CD4-positive, alpha-beta T cell treated with Interleukin-10 for 1 hour (primary cell): ENCODE measurements at places on chromosomes 13 and 19.

GRCh38 chr13:53110181-53110580 is 81.6 kb downstream of the OLFM4 start:
- no peak for DNase-seq

DNA sequence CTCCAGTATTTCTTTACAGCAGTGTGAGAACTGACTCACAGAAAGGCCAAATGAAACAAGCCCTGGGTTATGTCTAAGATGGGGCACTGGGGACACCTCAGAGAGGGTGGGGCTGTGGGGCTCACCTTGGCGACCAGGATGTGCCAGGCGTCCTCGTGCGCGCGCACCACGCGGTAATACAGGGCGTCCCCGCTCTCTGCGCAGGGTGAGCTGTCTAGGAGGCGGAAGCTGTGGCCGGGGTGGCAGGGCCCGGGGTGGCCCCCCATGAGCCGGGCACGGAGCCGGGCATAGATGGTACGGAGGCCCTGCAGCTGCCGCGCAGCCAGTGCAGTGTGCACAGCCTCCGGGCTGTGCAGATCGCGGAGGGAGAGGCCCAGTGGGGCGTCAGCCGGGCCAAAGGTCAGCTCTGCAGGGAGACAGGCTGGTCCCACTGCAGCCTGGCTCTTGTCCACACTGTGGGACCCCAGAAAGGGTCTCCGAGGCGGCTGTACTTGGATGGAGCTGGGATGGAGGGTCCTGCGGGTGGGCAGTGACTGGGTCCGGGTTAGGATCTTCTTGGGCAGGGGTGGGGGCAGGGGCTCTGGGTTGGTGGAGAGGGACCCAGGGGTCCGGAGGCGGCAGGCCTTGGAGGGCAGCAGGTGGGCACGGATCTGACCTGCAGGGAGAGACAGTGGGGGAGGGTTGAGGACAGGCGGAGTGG is 3.4 kb downstream of the PEAK3 start:
- no peak for DNase-seq

DNA sequence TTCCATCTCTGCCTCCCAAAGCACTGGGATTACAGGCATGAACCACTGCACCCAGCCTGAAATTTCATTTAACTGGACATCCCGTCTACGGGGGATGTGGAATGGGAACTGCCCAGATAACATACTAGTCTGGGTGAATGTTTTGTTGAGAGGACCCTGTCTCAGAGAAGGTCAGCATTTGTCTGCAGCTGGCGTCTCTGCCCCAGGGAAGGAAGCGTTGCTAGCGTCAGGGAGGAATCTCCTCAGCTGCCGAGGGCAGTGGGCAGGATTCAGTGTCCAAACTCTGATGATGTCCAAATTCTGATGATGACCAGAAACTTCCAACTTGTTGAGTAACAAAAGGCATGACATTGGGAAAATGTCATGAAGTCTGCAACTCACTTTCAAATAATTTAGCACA is 3.1 kb downstream of the NXNL1 start:
- DNase-seq = no peak

DNA sequence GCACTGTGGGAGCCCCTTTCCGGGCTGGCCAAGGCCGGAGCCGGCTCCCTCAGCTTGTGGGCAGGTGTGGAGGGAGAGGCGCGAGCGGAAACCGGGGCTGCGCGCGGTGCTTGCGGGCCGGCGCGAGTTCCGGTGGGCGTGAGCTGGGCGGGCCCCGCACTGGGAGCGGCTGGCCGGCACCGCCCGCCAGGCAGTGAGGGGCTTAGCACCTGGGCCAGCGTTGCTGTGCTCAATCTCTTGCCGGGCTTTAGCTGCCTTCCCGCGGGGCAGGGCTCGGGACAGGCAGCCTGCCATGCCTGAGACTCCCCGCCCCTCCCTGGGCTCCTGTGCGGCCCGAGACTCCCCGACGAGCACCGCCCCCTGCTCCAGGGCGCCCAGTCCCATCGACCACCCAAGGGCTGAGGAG is 405.2 kb upstream of the PRR20A start:
- no peak for DNase-seq

DNA sequence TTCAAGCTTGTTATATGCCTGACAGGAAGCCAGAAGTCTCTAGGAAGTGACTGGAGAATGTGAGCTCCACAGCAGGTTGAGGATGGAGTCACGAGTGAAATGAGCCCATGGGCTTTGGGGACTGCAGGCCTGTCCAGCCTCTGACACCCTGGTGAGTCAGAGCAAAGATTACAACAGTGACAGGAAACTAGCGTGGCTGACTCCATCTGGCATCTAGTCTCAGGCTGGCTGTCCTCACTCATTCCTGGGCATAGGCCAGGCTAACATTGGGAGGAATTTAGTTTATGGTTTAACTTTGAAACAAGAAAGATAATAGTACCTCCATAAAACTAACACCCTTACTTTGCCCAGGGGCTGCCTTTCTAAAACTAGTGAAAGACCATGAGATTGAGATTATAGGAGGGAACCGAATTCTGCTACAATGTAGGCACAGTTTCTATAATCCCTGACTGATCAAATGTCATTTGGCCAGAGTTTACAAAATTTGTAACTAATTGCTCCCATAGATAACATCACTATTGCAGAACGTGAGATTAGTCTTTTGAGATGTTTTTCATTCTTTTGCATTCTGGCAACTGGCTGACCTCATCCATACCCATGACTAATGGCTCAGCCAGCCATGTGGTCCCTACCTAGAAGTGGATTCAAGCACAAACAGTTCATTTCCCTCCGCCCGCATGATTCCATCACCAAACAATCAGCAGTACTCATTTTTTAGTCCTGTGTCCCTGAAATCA is 28.4 kb downstream of the PSG1 start:
- DNase-seq = no peak

GRCh38 chr13:37443538-37443937 is 155.0 kb downstream of the POSTN start:
- DNase-seq = no peak

- no peak for DNase-seq
Observed at GRCh38 chr13:97577026-97577425, 143.1 kb downstream of the RAP2A start.

DNA sequence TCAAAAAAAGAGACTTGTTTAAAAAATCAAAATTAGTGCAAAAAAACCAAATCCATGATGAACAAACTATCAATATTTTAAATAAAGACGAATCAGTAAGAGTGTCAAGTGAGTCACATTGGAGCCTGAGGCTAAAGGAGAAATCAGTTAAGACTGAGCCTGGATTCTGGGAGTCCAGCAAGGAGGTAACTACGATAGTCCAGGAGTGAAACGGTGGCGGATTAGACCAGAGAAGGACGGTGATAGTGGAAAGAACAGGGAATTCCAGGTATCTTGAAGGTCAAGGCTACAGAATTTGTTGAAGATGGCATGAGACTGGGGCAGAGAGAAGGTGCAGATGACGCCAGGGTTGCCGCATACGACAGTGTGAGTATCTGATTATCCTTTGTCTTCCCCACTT is 7.0 kb upstream of the NPAS1 start:
- no peak for DNase-seq

DNA sequence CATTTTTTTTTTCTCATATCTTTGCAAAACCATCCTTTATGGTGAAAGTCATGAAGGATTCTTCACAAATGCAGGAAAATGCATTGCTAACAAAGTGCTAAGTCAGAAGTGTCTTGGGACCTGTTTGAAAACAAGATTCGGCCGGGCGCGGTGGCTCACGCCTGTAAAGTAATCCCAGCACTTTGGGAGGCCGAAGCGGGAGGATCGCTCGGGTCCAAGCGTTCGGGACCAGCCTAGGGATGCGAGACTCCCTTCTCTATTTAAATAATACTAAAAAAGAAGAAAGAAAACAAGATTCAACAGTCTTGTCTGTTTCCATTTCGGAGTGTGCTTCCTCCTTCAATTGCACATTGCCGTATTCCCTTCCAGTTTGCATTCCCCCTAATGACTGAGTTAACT is 819 bp downstream of the EID2B start:
- DNase-seq = no peak

DNA sequence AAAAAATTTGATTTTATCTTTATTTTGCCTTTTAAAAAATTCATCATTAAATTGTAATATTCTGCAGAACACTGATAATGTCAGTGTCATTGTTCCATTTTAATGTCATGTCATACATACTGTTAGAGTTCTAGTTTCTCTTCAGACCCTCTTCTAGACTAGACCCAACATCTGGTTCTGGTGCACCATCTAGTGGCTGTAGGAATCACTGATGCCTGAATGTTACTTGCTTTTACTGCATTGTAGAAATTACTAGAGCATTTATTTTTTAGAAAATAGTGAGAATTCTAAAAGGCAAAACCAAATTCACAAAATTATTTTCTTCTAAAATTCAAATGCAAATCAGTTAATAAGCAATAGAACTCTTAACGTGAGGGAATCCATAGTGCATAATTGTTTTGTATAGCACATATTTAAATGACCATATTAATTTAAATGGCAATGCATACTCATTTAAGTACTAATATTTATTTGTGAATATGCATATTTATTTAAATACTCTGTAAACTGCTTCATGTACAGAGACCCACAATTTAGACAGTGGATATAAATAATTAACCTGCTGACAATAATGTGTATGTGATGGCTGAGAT is 425.7 kb downstream of the KLF12 start:
- peak; percentile 77 for DNase-seq

GRCh38 chr13:90416519-90416918 is 931.0 kb upstream of the MIR17HG start:
- no peak for DNase-seq

DNA sequence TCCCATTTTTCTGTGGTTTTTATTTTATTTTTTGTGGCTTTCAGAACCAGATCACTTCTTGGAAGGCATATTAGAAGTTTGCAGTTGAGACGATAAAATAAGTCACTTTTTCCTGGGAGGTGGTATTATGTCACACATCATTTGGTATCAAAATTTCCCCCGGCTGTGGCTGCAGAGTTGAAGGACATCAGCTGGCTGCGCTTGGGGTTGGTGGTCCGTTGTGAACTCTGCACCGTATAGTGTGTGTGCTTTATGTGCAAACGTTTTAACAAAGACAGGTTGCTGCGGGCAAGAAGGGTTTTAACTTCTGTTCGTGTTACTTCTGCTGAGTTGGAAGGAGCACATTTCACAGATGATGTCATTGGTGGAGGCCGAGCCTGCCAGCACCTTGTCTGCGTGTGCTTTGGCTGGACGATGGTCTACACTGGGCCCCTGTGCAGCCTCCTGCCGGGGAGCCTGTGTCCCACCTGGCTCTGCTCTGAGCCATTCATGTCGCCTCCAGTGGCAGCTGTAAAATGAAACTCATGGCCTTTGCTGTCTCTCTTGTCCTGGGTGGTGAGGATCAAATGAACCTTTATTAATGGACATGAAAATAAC is 9.6 kb downstream of the ATP11A start:
- DNase-seq = no peak

DNA sequence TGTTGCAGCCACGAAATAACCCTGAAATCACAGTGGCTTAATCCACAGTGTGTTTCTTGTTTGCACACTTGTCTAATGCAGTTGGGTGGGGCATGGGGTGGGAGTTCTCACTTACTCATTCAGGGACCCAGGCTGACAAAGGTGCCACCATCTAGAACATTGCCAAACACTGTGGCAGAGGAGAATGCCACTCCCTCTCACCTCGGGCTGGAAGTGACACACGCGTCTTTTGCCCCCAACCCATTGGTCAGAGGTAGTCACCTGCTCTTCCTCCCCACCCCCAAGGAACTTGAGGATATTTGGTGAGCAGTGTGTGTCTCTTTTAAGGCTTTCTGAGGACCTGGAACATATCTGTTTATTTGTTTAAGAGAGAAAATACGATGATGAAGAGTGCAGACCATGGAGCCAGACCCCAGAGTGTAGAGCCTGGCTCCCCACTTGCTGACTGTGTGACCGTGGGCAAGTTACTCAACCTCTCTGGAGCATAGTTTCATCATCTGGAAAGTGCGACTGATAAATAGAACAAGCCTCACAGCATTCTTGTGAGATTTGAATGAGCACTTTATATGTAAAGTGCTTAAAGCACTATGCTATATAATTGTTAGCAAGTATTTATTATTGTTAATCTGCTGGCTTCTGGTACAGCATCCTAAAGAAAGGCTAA is 17.4 kb downstream of the GPR183 start:
- peak; percentile 78 for DNase-seq

- DNase-seq = no peak
Observed at GRCh38 chr19:28358633-28359032, 854.3 kb downstream of the UQCRFS1 start.

GRCh38 chr19:18344582-18344950 is 4.2 kb downstream of the PGPEP1 start:
- DNase-seq = no peak

GRCh38 chr13:71856548-71857043 is 10.4 kb downstream of the DACH1 start:
- DNase-seq = no peak

DNA sequence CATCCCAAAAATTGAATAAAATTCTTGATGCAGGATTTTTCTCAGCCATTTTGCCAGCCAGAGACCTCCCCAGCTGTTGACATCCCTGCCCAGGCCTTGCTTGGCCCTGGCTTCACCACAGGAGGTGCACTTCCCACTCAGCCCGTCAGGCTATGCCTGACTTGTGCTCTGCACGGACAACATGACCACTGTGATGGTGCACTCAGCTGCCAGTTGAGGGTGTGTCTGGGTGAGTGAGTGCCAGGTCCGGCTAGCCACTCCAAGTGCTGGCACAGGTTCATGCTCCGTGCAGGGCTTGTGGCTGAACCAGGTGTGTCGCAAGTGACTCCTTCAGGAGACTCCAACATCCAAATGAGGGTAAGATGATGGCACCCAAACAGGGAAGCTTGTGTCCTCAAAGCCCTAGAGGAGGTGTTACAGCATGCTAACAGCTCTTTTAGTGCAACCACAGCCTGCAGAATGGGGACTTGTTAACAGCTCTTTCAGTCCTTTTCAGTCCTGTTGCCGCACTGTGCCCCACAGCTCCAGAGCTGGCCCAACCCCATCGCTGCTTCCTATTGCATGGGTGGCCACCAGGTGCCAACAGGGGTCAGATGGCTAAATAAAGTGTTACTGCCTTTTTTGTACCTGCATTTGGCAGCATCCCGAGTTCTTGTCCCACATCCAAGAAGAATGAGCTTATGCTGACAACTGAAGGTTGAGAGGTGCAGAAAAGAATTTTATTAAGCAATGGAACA is 380.7 kb downstream of the SLITRK5 start:
- no peak for DNase-seq
